ENCODE measurements at places on chromosomes 5 and 9.

DNA sequence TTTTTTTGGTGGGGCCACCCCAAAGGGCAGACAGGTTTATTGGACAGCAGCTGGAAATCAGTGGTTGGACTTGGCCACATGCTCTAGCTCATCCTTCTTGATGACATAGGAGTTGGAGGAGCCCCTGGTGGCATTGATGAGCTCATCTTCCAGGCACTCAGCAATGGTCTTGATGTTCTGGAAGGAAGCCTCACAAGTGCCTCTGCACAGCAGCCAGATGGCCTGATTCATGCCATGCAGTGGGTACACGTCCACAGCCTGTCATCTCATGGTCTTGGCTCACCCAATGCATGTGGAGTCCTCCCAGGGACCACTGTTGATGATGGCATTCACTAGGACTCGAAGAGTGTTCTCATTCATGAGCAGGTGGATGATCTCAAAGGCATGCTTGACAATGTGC lies 11.3 kb upstream of the RCL1 start:
- no peak for DNase-seq

DNA sequence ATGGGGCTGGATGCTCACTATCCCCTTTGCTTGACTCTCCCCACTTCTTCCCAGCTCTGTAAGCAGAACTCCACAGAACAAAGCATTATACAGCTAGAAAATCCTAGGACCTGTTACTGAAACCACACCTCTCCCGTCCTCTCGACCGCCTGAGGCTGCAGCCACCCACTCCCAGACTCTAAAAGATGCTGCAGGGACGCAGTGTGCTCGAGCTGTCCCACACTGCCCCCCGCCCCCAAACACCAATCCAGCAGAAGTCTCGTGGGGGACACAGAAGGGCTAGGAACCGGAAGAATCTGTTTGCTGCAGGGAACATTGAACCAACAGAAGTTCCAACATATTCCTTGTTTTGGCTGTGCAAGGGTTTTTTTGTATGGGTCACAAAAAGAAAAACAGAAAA lies 7.6 kb downstream of the CAMK2A start:
- DNase-seq, result no peak

GRCh38 chr5:83058726-83059125 lies 18.5 kb downstream of the TMEM167A start:
- no peak for DNase-seq

GRCh38 chr5:155200608-155201007 lies 187.1 kb downstream of the KIF4B start:
- DNase-seq, result no peak

- DNase-seq, result no peak
Observed at GRCh38 chr5:81607693-81608092, 143.2 kb downstream of the SSBP2 start.

- DNase-seq, result no peak
Observed at GRCh38 chr5:157130925-157131324, 11.7 kb downstream of the MED7 start.

DNA sequence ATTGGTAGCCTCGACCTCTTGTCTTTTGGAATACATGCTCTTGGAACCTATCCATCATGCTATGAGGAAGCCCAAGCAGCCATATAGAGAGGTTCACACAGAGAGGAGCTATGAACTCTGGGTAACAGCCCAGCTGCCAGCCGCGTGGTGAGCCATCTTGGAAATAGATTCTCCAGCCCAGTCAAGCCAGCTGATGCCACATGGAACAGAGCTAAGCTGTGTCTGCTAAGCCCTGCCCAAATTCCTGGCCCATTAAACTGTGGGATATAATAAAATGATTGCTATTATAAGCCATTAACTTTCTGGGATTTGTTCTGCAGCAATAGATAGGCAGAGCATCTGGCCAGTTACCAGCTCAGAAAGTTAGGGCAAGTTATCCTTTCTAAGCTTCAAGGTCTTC lies 4.9 kb upstream of the PRUNE2 start:
- no peak for DNase-seq

DNA sequence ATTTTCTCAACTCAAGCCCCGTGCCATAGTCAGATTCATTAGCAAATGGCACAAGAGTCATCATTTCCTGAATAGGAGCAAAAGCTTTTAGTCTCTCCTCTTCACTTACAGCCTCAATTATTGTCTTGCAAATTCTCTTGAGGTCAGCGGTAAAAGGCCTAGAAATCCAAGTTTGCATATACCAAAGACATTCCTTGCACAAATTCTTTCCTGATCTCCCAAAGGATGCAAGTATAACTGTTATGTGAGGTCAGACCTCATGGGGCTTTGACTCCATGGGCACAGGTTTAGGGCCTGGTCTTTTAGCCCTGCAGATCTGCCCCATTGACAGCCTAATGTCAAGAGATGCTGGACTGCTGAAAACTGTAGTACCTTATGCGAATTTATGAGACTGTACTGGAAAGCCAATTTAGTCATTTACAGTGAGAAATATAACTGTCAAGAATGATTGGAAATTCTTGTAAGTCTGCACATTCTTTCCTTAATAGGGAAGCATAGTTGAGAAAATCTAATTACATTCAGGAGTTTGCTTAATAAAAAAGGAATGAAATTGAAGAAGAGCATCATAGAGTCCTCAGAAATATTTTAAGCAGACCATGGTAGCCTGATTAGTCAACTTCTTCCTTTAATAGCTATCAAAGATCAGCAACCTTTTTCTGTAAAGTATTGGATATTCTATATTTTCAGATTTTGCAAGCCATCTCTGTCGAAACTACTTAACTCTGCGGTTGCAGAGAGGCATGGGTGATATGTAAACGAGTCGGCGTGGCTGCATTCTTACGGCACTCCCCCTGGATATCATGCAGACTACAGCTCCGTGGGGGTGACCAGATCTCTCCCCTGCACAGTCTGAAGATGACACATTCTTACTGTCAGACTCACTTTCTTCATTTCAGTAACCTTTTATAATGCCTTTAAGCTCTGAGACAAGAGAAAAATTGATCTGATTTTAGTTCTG lies 45.2 kb downstream of the GCNT4 start:
- no peak for DNase-seq

GRCh38 chr5:149724130-149724840 lies 5.8 kb upstream of the PPARGC1B start:
- no peak for DNase-seq

DNA sequence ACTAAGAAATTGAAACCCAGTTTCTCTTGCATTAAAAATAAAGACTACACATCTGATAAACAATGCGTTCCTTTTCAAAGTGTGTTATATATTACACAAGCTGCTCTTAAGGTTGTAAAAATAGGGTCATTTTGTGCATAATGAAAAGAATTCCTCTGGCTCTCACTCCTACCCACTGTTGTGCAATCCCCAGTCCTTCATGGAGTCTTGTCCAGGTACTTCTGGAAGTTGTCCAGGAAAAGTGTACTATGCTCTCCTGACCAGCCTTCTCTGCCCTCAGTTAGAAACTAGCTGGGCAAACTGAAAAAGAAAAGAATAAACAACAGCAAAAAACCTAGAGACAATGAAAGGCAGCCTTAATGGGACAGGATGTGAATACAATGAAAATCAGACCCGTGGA lies 345.5 kb upstream of the PAPPA start:
- no peak for DNase-seq

Measured in NCI-H187 (cell line).